ENCODE measurements at places on chromosomes 1 and 21. TPM values are rescaled to one million over a fixed set of nuclear protein-coding genes. Genes with fewer than 3 reads are reported as not detected.
A peak's percentile ranks its signal among the peaks of the same experiment; 100 is the strongest.

- no peak overlapping the region for H3K4me3 ChIP-seq
- H3K27ac ChIP-seq, result no peak overlapping the region
- no peaks in the 10 kb centered on the region for H3K27me3 ChIP-seq
Measured at GRCh38 chr1:76659171-76659940, 207.9 kb upstream of the ST6GALNAC5 start.

DNA sequence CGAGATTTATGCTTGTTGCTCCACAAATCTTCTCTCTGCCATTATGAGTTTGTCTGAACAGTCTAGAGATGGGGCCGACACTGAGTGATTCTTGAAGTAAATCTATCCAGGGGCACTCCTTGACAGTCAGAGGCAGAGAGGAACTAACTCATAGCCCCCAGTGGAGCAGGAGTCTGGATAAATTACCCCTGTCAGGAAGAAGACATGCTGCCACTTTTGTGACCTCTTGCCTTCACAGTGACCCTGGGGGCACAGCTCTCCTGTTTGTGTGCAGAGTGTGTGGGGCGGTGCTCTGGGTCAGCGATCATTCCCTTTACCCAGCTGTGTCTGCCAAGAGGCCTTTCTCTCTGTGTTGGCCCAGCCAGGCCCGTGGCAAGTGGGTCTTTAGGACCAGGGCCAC lies 29.5 kb downstream of the PEX14 start:
- H3K27ac ChIP-seq, result no peak overlapping the region
- no peak overlapping the region for H3K4me3 ChIP-seq
- no peaks in the 10 kb centered on the region for H3K36me3 ChIP-seq

DNA sequence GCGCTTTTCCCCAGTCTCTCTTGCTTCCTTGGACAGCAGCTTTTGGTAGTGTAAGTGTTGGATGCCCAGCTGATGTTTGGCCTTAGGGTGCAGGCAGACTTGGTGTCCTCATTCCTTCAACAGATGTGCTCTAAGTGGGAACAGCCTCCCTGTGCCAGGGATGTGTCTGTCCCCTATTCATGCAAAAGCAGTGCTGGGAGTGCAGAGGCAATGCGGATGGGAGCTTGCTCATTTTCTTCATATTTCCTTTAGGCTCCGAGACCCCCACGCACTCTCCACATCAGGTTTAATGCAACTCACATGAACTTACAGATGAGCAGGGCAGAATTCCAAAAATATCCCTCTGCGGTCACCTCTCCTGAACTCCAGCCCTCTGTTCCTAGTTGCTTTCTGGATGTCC lies 96.1 kb downstream of the IER5 start:
- no peak overlapping the region for H3K27ac ChIP-seq
- H3K4me1 ChIP-seq, result peaks cover 30% of the 10 kb centered on the region
- H3K27me3 ChIP-seq, result no peaks in the 10 kb centered on the region
- no peaks in the 10 kb centered on the region for H3K36me3 ChIP-seq
- H3K4me3 ChIP-seq, result no peak overlapping the region

DNA sequence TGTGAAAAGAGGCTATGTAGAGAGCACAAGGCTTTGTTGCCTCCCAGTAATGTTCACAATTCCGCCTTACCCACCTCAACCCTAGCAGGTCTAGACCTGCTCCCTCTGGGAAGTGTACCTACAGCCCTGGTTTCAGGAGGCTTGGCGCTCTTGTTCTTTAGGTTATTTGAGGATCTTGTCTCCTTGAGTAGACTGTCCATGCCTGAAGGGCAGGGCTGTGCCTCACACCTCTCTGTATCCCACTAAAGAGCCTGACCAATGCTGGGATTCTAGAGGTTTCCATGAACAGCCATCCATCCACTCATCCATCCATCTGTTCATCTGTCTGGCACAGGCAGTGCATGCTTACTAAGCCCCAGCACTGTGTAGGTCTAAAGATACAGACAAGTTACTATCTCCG lies 1.0 kb downstream of the RAB7B start:
- no peaks in the 10 kb centered on the region for H3K27me3 ChIP-seq
- H3K27ac ChIP-seq, result no peak overlapping the region
- no peak overlapping the region for H3K4me3 ChIP-seq
- DNase-seq, result no peak
- peaks cover 4% of the 10 kb centered on the region for H3K4me1 ChIP-seq
- no peaks in the 10 kb centered on the region for H3K36me3 ChIP-seq

GRCh38 chr1:199612976-199613774 lies 414.3 kb upstream of the NR5A2 start:
- H3K4me3 ChIP-seq, result no peak overlapping the region
- no peaks in the 10 kb centered on the region for H3K36me3 ChIP-seq
- H3K27ac ChIP-seq, result no peak overlapping the region
- H3K27me3 ChIP-seq, result no peaks in the 10 kb centered on the region
- no peak for DNase-seq

GRCh38 chr1:157844089-157844830 lies 2.7 kb upstream of the CD5L start:
- no peak for DNase-seq
- H3K27ac ChIP-seq, result no peak overlapping the region
- H3K27me3 ChIP-seq, result no peaks in the 10 kb centered on the region

DNA sequence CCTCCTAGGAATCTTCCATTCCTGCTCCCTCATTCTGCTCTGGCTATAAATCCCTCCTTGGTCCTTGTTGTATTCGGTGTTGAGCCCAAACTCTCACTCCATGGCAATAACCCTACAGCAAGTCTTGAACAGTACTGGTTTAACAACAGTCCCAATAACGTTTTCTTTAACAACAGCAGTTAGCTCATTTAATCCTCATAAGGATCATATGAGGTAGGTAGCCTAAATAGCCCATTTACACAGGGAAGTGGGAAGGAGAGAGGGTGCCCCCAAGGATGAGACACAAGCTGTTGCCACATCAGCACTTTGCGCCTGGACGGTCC lies 444 bp upstream of the AGTRAP start:
- peaks cover 26% of the 10 kb centered on the region for H3K4me1 ChIP-seq
- no peak overlapping the region for H3K27ac ChIP-seq
- no peaks in the 10 kb centered on the region for H3K36me3 ChIP-seq
- no peaks in the 10 kb centered on the region for H3K27me3 ChIP-seq

Gene ATAD3C
- not detected for total RNA-seq

Gene RGS13
- total RNA-seq, result not detected

GRCh38 chr1:95233319-95233736 lies 682 bp upstream of the RWDD3 start:
- H3K27me3 ChIP-seq, result no peaks in the 10 kb centered on the region
- H3K36me3 ChIP-seq, result no peaks in the 10 kb centered on the region
- DNase-seq, result peak; percentile 41
- no peak overlapping the region for H3K27ac ChIP-seq

DNA sequence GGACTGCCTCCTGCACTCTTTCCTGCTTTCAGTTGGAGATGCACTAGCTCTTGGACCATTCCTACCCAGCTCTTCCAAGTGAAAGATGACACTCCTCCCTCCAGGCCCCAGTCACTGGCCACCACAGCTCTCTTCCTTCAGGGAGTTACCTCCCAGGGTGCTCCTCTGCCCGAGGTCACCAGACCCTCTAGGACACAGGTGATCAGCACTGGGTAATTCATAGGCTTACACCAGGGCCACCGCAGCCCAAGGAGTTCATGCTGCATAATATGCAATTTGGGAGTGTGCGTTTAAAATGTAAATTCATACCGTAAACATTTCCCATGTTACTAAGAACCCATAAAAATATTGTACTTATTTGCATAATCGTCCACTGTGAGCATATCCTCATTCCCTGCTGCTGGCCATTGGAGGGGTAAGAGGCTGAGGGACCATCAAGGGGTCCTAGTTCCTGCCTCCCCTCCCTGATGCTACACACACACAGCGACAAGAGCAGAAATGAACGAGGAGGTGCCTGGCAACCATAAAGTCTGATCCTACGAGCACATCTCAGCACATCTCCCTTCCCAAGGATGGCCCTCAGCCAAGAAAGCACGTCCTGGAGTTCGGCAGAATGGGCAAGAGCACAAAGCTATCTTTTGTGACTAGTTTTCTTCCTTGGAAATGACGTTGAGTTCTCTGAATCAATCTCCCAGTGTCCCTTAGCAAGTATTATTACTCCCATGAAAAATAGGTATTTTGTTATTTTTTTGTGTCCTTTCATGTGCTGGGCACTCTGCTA lies 222.9 kb upstream of the RAB4A start:
- H3K4me1 ChIP-seq, result no peaks in the 10 kb centered on the region
- H3K27me3 ChIP-seq, result no peaks in the 10 kb centered on the region
- H3K27ac ChIP-seq, result no peak overlapping the region

Gene CELA2A
- not detected for total RNA-seq

- H3K36me3 ChIP-seq, result no peaks in the 10 kb centered on the region
- H3K27ac ChIP-seq, result no peak overlapping the region
- no peak overlapping the region for H3K4me3 ChIP-seq
- no peaks in the 10 kb centered on the region for H3K27me3 ChIP-seq
- H3K4me1 ChIP-seq, result peaks cover 10% of the 10 kb centered on the region
Measured at GRCh38 chr1:29454616-29455380, 218.5 kb downstream of the PTPRU start.

GRCh38 chr1:150692720-150693119 lies 4.2 kb downstream of the GOLPH3L start:
- no peaks in the 10 kb centered on the region for H3K27me3 ChIP-seq
- H3K4me1 ChIP-seq, result peaks cover 10% of the 10 kb centered on the region
- DNase-seq, result no peak
- H3K4me3 ChIP-seq, result no peak overlapping the region

Gene RNU1-3
- total RNA-seq, result under 0.01 TPM

- H3K36me3 ChIP-seq, result no peaks in the 10 kb centered on the region
- peaks cover 97% of the 10 kb centered on the region for H3K27me3 ChIP-seq
- H3K4me3 ChIP-seq, result no peak overlapping the region
- no peak overlapping the region for H3K27ac ChIP-seq
Measured at GRCh38 chr1:3657096-3657475, 4.8 kb downstream of the TP73 start.

Gene MARCKSL1
- total RNA-seq, result 258 TPM

DNA sequence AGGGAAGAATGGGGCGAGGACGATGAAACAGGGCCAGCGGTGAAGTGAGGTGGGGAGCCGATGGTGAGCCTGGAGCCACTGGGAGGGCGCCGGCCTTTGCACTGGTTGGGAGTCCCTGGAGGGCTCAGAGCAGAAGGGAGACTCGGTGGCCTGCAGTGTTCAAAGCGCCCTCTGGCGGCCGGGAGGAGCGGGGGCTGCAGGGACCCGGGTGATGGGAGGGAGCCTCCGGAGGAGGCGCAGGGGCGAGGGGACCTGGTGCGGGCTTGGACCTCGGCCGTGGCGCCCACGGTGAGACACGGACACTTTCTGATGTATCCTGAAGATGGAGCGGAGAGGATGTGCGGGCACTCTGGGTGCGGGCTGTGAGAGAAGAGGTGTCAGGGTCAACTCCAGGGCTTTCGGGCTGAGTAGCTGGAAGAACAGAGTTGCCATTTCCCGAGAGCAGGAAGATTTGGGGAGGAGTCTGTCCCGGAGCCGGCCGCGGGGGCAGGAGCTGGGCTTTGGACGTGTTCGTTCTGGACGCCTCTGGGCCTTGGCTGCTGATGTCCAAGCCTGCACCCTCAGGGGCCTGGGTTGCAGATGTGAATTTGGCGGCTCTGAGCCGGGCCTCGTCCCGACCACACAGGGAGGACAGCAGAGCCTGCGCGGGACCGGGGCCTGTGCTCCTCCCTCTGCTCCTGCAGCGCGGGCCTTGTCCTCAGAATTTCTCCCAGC lies 29.7 kb downstream of the HEYL start:
- H3K4me3 ChIP-seq, result peak overlapping the region; percentile 39
- H3K4me1 ChIP-seq, result no peaks in the 10 kb centered on the region
- H3K27me3 ChIP-seq, result peaks cover 16% of the 10 kb centered on the region
- no peak overlapping the region for H3K27ac ChIP-seq
- DNase-seq, result peak; percentile 86
- no peaks in the 10 kb centered on the region for H3K36me3 ChIP-seq

Gene NBPF6
- total RNA-seq, result not detected

Gene TRIM67
- total RNA-seq, result not detected

DNA sequence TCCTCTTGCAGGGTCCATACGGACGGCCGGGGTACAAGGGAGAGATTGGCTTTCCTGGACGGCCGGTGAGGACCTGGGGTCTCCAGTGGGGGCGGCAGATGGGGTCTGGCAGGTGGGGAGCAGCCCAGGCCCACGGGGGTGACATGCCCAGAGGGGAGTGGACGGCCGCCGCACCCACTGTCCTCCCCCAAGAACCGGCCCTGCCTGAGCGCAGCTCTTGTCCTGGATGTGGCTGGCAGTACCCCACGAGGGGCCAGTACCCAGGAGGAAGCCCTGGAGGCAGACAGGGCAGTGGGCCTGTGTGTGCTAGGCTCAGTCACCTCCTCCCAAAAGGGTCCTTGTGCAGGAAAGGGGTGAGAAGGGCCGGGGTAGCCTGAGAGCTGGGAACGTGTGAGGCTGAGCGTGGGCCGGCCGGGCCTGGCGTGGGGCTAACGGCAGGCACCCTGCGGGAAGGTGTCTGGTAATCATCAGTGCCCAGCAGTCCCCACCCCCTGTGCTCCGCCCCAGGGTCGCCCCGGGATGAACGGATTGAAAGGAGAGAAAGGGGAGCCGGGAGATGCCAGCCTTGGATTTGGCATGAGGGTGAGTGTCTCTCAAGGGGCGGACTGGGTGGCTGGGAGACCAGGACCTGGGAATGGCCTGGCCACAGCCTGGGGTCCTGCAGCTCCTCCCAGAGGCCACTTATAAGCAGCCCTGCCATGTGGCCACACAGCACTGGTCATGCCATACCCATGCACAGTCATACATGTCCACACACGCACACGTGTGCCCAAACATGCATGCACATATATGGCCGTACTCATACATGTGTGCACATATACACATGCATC lies 47.2 kb downstream of the SLC19A1 start:
- no peak overlapping the region for H3K4me3 ChIP-seq
- no peaks in the 10 kb centered on the region for H3K36me3 ChIP-seq
- no peaks in the 10 kb centered on the region for H3K27me3 ChIP-seq
- DNase-seq, result no peak
- H3K4me1 ChIP-seq, result no peaks in the 10 kb centered on the region
- no peak overlapping the region for H3K27ac ChIP-seq

Gene MAP10
- total RNA-seq, result 3.3 TPM

Gene MMP23B
- total RNA-seq, result 4.2 TPM

- H3K4me1 ChIP-seq, result peaks cover 32% of the 10 kb centered on the region
- H3K27me3 ChIP-seq, result no peaks in the 10 kb centered on the region
- H3K36me3 ChIP-seq, result no peaks in the 10 kb centered on the region
- peak overlapping the region; percentile 15 for H3K4me3 ChIP-seq
- DNase-seq, result peak; percentile 88
- H3K27ac ChIP-seq, result peak overlapping the region; percentile 58
Measured at GRCh38 chr1:182279724-182280503, 111.7 kb downstream of the GLUL start.

DNA sequence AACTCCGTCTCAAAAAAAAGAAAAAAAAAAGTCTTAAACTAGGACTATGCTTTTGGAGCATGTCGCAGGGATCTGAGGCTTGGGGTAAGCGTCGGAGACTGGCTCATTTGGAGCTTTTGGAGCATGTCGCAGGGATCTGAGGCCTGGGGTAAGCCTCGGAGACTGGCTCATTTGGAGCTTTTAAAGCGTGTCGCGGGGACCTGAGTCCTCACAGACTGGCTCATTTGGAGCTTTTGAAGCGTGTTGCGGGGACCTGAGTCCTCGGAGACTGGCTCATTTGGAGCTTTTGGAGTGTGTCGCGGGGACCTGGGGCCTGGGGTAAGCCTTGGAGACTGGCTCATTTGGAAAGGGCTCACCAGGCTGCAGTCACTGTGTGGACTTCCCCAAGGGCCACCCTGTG lies 13.6 kb upstream of the TSPEAR start:
- peaks cover 22% of the 10 kb centered on the region for H3K27me3 ChIP-seq
- H3K4me3 ChIP-seq, result no peak overlapping the region
- DNase-seq, result no peak
- H3K4me1 ChIP-seq, result peaks cover 7% of the 10 kb centered on the region

Gene ZNF648
- total RNA-seq, result 1.5 TPM

Gene OR2T29
- not detected for total RNA-seq

All from neural progenitor cell (in vitro differentiated cells).